ENCODE measurements at places on chromosomes 7 and 10.

GRCh38 chr10:98644466-98644865 is 197.7 kb upstream of the HPS1 start:
- no peak for DNase-seq

DNA sequence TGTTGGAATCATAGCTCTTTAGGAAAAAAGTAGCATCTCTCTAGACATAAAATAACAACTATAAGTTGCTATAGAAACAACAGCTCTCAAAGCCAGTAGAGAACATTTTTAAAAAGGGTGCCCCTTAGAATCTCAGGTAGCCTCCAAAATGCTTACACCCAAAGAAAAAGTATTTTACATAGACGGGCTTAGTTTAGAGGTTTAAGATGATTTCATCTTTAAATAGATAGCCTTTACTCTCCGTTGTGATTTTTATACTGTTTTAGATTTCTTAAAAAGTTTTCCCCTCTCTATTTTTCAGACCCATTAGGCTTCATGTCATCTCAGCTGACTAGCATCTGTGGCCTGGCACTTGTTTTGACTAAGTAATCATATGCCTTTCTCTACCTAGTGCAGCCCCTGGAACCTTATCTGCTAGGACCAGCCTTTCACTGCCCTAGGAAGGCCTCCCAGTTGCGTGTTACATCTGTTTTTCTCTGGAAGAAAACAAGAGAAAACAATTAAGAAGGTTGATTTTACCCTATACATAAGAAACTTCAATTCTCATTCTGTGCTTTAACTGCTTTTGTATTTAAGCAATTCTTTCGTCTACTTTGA is 6.9 kb upstream of the BPGM start:
- no peak for DNase-seq

DNA sequence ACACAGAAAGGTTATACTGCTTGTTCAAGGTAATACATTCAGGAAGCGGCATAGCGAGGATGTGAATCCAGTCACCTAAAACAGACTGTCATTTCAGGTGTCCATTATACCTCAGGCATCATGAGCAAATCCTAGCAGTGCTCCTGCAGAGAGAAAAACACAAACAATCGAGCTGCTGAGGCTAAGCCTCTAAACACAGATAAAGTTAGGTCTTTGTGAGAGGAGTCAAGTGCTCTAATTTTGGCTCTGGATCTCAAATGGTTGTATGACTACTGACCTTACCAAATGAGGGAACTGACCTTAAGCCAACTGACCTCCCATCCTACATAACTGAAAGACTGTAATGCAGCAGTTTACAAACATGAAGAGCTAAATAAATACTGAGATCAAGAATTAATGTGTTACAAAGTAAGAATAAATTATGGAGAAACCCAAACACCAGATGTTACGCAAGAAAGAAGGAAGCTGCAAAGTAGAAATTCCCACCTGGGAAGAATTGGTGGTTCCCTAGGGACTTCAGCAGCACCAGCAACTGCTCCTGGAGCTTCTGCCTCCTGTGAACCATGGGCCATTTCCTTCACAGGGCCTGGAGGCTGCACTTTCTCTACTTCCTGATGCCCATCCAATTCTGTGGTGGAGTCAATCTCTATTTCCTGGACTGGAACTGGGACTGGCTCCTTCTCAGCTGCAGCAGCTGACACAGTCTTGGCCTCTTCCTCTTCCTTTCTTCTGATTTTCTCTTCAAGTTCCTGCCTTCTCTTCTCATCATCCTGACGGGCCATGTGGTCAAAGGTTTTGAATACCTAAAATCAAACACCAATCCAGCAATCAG is 5.8 kb downstream of the NUDCD3 start:
- no peak for DNase-seq

DNA sequence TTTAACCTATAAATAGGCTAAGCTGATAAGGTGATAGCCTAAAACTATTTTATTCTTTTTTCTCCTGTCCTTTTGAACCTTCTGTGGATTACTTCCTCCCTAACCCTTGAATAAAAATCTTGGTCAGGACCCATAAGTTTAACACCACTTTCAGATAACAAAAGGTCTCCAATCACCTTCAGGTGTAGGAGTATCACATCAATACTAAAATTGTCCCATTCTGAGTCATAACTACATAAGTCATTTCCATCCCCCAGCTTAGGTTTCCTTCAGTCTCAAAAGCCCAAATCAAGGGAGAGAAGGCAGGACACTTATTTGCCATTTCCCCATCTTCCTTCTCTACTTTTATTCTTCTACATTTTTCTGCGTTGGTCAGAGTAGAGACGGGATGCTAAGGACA is 56.9 kb upstream of the WNT16 start:
- DNase-seq, result no peak

DNA sequence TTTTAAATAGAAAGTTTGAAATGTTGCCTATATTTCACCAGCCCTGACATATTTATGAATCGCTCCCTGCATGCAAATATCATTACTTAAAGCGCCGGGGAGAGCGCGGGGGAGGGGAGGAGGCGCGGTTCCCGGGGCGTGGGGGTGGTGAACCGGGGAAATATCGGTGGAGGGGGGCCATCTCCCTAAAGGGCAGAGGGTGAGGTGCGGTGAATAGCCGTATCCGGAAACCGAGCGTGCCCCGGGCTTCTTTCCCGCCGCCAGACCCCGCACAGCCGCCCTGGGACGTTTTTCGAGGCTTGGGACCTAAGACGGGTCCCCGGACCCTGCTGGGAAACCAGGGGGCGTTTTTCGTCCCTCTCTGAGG is 6.9 kb upstream of the ZNF503 start:
- DNase-seq, result no peak

- DNase-seq, result peak; percentile 17
These were observed 78.3 kb downstream of the ST8SIA6 start for GRCh38 chr10:17375936-17376584.

GRCh38 chr7:111642373-111642772 is 80.1 kb upstream of the IMMP2L start:
- no peak for DNase-seq

DNA sequence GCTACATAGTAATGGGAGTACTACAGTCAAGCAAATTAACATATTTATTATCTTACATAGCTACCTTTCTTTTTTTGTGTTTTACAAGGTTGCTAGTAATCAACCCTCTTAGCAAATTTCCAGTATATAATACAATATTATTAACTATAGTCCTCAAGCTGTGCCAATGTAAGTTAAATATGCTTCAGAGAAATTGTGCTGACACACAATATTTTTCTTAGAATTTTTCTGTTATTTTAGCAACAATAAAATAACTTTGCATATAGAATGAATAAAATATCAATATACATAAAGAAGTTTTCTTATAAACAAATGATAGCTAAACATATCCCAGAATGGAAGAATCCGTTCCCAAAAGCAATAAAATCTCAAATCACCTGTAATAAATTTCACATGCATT is 1605.1 kb downstream of the REEP3 start:
- no peak for DNase-seq

- DNase-seq, result no peak
These were observed 101.7 kb downstream of the BMS1 start for GRCh38 chr10:42883993-42884983.

- DNase-seq, result no peak
These were observed 33.9 kb downstream of the TSPAN14 start for GRCh38 chr10:80487791-80488538.

GRCh38 chr7:101486433-101487104 is 123.9 kb downstream of the COL26A1 start:
- DNase-seq, result no peak

- DNase-seq, result no peak
These were observed 88.4 kb downstream of the DNAJB6 start for GRCh38 chr7:157425137-157425731.

- peak; percentile 69 for DNase-seq
These were observed 61.7 kb downstream of the PWWP2B start for GRCh38 chr10:132458586-132459300.

- DNase-seq, result no peak
These were observed 100.7 kb downstream of the IQUB start for GRCh38 chr7:123433665-123434064.

DNA sequence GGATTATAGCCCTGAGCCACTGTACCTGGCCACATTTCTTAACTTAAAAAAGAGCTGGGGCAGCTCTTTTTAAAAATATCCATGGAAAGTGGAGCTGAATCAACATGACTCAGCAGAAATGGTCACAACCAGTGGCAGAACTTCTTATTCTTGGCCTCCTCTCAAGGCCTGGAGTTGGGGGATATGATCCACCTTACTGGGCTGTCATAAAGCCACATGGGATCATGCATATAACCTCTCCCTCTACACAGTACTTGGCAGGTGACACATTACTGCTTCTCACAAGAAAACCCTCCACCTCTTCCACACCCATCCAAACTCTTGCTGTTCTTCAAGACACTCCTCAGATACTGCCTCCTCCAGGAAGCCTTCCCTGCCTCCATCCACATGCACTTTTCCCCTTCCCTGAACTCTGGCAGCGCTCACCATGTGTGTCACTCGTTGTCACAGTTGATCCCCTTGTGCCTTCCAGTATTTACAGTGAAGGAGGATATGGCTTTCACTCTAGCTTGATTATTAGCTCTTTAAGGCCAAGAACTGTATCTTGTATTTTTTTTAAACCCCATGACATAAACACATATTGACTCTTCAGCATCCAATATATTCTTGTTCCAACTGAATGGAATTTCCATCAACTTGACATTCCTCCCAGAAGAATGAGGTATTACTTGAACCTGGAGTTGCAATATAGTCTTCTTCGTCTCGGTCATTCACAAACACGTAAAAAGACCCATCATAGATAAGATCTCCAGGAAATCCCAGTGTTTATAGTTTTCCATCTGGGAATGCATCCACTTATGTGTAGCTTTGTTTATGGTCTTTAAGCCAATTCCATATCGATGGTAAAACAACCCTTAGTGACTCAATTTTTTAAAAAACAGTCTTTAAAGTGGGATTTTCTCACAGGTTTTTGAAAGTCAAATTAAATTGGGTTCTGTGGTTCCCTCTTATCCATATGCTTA is 85.5 kb downstream of the TBXAS1 start:
- no peak for DNase-seq

- DNase-seq, result no peak
These were observed 39.8 kb downstream of the ITPRID1 start for GRCh38 chr7:31553661-31554081.

- DNase-seq, result no peak
These were observed 296.0 kb downstream of the BBS9 start for GRCh38 chr7:33425395-33425794.

GRCh38 chr10:79239275-79239779 is 107.9 kb upstream of the PPIF start:
- DNase-seq, result no peak

DNA sequence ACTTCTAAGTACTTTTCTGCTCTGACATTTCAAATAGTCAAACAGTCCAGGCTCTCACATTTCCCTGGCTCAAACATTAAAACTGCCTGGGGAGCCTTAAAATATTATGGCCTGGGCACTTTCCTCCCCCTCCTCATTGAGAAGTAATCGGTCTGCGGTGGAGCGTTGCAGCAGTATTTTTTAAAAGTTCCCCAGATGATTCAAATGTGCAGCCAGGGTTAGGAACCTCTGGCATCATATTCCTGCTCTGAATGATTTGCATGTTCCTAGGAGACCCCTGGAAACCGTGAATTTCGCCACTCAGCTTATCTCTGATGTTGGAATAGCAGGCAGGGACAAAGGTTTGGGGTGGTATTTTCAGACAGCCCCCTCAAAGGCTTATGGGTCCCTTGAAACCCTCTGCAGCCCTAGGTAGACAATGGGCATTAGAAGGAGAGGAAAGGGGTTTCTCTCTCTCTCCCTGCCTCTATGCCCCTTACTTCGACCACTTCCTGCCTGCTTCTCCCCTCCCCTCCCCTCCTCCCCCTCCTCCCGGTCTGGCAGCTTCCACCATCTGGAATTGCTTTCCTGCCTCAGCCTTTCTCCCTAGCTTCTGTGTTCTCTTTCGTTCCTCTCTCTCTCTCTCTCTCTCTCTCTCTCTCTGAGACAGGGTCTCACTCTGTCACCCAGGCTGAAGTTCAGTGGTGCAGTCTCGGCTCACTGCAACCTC is 622.2 kb downstream of the GALNT17 start:
- DNase-seq, result no peak

GRCh38 chr7:155234950-155235789 is 62.5 kb upstream of the INSIG1 start:
- no peak for DNase-seq

DNA sequence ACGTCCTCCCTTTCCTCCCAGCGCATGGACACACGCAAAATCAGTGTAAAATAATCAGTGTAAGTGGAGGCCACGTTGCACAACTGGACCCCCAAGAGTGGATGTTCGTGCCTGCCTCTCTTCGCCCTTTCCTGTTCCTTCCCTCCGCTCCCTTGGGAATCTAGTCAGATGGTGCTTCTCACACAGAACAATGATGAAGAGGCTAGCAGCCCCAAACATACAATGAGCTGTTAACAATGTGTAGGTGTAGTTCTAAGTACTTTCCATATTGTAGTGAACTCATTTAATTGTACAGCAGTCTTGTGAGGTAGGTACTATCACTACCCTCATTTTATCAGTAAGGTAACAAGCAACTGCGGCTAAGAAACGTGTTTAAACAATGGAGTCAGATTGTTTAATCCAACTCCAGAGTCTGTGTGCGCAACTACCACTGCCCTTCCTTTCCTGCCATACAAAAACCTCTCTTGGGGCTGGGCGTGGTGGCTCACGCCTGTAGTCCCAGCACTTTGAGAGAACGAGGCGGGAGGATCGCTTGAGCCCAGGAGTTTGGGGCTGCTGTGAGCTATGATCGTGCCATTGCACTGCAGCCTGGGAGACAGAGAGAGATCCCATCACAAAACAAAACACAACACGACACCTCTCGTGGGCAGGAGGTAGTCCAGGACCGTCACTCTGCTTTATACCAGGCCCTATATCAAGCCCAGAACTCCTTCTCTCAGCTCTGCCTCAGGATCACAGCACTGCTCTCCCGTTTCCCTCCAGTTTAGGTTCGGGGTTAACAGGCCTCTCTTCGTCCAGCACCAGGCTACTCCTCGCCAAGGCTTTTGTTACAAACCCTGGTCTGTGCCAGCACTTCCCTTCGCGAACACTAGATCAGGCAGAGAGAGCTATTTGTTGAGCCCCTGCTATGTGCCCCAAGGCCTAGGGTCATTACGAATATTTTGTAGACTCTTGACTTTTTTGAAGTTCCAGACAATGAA is 1.1 kb downstream of the FKBP9 start:
- DNase-seq, result no peak

GRCh38 chr10:53140506-53140905 is 367.9 kb upstream of the MBL2 start:
- no peak for DNase-seq

- no peak for DNase-seq
These were observed 544.4 kb downstream of the SH2D4B start for GRCh38 chr10:81081887-81082620.

DNA sequence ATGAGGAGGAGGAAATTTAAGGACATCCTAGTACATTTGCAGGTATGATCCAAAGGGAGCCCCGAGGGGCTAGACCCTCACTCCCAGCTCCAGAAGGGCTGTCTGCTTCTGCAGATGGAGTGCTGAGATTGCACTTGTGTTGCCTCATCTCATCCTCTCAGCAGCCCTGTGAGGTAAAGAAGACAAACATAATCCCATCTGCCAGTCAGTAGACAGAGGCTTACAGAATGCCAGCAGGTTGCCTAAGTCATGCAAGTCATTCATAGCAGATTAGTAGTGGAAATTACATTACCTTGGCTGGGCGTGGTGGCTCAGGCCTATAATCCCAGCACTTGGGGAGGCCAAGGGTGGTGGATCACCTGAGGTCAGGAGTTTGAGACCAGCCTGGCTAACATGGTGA is 45.4 kb downstream of the BLVRA start:
- DNase-seq, result no peak

GRCh38 chr7:27165089-27165995 is at the start of gene HOXA9:
Gene HOXA9, minus strand, starts transcription at chr7:27165537. Its CDS starts 80 bp downstream, at chr7:27165457.
- no peak for DNase-seq

- DNase-seq, result no peak
These were observed 165.0 kb downstream of the ITGB1 start for GRCh38 chr10:32793033-32793432.

GRCh38 chr10:15163253-15163828 is 5.2 kb downstream of the NMT2 start:
- DNase-seq, result no peak
